Right ventricle myocardium inferior (tissue), 1 donor: ENCODE measurements at places on chromosomes 1 and 21. TPM values are rescaled to one million over a fixed set of nuclear protein-coding genes. Genes with fewer than 3 reads are reported as not detected.

- no peak for DNase-seq
Measured at GRCh38 chr1:9399510-9400424, 107.1 kb downstream of the SPSB1 start.

GRCh38 chr1:213622365-213623063 lies 365.3 kb upstream of the PROX1 start:
- DNase-seq: no peak

DNA sequence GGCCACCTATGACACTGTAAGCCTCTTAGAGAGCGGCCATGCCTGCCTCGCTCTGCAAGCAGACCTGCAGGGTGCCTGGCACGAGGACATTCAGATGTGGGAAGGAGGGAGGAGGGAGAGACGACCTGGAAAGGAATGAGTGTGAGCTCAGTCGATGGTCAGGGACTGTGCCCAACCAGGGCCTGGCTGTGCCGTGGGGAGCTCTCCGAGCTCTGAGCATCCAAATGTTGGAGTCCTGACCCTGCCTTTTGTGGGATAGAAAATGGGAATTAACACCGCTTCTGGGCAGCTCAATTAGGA lies 7.3 kb downstream of the CSTB start:
- peak; percentile 28 for DNase-seq

DNA sequence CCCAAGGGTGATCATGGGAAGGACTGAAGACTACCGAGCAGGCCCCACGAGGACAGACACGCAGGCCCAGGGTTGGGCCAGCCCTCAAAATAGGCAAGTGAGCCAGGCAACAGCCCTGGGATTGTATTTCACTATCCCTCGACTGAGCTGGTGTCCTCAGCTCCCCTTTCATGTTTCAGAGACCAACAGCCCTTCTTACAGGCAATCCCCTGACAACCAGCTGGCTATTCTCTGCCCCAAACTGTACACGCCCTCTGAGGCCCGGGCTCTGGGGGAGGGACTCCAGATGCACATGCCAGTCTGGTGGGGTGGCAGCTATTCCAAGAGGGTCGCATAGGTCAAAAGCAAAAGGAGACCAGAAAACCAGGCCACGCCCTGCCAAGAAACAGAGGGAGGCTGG lies 243.0 kb downstream of the TOMM20 start:
- no peak for DNase-seq

- no peak for DNase-seq
Measured at GRCh38 chr1:247435759-247436147, 19.8 kb downstream of the NLRP3 start.

DNA sequence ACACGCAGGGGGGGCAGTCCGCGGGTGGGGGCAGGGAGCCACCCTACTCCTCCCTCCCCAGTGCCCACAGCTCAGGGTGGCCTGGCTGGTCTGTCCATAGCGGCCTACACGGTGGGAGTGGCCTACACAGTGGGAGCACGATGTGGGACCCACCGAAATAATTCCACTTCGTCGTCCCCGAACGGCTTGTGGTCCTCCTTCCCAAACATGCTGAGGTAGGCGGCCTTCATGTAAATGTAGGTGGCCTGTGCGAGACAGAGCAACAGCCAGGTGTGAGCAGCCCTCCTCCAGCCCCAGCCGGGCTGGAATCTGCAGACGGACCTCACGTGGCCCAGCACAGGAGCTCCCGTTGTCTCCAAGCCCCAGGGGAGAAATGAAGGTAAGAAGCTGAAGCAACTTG lies 34.4 kb downstream of the TTC39A start:
- DNase-seq: no peak

DNA sequence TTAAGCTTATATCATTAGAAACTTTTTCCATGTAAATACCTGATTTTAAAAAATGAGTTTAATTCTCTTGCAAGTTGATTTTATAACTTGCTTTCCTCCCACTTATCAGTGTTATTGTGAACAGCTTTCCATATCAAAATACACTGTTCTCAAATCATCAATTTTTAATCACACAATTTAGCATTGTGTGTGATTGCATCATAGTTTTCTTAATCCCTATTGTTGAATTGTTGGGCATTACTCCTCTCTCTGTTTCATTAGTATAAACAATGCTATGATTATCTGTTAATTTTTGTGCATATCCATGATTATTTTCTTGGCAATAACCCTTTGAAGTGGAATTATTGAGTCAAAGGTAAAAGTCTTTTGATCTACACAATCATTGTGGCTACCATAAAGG lies 48.7 kb downstream of the ROR1 start:
- DNase-seq: no peak

DNA sequence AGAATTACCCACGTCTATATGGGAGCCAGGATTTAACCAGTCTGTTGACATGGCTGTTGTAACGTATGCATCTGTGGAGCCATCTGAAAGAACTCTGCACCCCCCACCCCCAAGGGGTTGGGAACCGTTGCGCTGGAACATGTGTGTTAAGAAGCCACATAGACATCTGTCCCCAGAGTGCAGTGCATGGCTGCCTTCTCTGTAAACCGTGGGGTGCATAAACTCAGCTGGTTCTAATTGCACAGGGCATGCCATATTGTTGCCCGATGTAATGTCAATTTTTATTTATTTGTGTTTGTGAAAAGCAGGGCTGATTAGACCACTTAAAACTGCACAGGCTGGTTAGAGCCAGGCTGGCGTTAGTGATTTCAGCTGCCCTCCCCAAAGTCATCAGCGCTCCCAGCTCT lies 70.1 kb upstream of the ROR1 start:
- no peak for DNase-seq

GRCh38 chr1:103583887-103584286 lies 12.5 kb downstream of the AMY2B start:
- no peak for DNase-seq

- DNase-seq: no peak
Measured at GRCh38 chr1:85065550-85065949, 17.2 kb upstream of the MCOLN3 start.

TNFRSF4 gene
- 1.4 TPM for total RNA-seq

DNA sequence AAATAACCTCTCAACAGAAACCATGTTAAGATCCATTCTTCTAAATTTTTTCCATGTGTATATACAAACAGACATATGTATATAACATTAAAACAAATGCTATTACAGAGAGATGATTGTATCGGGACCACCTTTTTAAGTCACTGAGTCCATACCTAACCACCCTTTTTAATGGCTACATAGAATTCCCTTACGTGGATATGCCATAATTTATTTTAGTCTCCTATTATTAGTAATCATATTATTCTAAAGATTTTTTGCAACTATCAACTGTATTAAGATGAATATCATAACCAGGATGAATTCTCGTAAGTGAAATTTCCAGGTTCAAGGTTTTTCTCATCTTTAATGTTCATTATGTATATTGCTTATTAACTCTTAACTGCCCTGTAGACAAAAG lies 259.7 kb downstream of the HHAT start:
- no peak for DNase-seq

CYP4A22 gene
- total RNA-seq: not detected

DNASE2B gene
- total RNA-seq: not detected

DNA sequence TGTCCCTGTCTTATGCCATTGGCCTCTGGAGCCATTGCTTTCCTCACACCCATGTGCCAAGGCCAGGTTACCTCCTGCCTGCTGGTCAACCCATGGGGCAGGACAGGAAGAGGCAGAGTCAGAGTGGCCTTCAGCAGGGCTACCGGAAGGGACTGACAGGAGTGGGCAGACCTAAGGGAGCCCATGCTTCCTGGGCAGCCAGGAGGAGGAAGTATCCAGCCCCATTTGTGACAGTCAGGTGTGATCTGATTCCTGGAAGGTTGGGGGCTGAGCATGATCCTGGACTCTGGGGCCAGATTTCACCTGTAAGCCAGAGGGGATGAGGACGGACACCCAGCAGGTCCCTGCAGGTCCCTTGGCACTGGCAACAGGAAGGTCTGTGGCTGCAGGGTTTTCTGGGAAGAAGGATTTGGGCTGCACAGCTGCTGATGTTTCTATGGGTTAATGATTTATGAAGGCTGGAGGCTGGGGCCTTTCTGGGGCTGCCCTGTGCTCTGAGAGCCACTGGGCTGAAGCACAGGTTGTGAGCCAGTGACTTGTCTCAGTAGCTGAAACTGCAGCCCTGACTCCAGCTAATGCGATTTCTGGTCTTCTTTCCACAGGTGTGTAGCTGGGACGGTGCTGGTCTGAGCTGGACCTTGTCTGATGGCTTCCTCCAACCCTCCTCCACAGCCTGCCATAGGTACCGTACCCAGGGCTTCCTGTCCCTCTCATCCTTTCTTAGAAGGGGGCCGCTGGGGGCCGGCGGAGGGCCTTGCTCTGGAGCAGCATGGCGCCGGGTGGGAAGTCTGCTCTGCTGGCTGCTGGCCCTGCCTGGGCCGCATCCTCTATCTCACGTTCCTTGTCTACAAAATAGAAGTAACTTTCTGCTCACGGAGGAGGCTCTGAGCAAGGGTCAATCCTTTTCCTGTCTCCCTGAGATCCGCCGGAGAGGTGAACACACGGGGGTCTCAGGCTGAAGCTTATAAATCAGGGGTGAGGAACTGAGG lies 40.7 kb downstream of the ARHGEF10L start:
- peak; percentile 50 for DNase-seq

- no peak for DNase-seq
Measured at GRCh38 chr1:61055110-61055614, 27.2 kb upstream of the NFIA start.

DNA sequence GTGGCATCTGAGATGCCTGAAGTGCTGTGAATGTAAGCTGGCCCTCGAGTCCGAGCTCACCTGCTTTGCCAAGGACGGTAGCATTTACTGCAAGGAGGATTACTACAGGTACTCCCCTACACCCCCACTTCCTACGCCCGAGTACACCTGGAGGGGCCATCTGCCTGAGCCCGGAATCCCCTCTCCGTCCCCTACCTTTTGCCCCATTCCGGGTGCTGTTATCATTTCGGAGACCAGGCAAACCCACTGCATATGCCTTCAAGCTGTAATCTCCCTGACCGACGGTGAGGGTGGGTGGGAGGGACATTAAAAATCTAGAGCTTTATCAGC lies 2.9 kb downstream of the LHX9 start:
- no peak for DNase-seq

TNNT2 gene
- total RNA-seq: 9,445 TPM

- no peak for DNase-seq
Measured at GRCh38 chr21:31397030-31397429, 53.0 kb upstream of the TIAM1 start.

GRCh38 chr1:90512441-90512840 lies 204.7 kb downstream of the BARHL2 start:
- DNase-seq: no peak

DNA sequence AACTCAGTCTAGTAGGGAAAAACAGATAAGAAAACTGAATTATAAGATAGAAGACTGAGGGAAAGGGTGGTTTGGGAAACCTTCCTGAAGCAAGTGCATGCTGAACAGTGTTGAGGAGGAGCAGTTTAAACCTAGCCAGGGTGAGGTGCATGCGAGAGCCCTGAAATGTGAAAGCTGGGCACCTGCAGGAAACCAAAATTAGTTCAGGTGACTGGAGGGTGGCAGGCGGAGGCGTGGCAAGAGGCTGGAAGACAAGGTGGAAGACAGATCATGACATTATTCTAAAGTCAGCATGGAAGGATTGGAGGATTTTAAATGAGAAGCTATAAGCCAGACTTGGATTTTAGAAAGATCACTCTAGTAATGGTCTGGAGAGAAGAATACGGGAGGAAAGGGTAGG lies 75.1 kb downstream of the CACNA1E start:
- no peak for DNase-seq

DNA sequence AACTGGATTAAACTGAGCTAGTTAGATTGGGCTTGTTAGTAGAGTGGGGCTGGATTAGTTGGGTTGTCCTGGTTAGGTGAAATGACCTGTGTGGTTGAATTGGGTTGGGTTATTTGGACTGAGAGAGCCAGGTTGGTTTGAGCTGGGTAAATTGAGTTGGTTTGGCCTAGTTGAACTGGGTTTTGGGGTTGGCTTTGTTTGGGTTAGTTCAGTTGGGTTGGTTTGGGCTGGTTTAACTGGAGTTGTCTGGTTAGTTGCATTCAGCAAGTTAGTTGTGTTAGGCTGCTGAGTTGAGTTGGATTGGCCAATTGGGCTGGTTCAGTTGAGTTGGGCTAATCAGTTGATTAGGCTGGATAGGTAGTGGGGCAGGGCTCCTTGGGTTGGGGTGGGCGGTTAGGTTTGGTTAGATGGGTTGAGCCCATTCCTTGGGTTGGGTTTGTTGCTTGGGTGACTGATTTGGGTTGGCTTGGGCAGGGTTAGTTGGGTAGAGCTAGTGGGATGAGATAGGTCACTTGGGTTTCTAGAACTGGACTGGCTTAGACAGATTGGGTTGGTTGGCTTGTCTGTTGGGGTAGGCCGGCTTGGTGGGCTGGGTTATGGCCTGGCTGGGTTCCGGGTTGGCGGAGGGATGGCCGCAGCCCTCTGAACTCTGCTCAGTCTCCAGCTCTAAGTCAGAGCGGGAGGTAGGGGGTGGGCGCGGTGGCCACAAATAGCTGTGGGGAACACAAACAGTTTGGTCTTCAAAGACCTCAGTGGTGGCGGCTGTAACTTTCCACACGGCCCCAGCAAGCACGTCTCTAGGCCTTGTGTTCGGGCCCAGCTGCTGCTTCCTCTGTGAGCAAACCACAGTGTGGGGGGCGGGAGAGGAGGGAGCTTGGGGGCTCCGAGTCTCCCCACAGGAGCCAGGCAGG lies 67.2 kb upstream of the RUNX3 start:
- DNase-seq: no peak

DNA sequence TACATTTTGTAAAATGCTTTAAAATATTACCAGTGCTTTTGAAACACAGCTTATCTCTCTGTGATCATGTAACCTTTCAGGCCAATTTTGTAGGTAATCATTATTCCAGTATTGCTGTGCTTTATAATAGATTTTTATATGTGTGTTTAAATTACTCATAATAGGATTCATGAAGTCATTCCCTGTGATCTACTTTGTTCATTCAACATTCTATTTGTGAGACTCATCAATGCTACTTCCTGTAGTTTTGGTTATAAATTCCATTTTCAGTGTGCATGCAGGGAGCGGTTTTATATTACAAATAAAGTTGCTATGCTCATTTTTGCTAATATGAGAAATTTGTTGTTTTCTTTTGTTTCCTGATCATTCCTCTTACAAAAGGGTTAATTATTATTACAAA lies 4.1 kb upstream of the OR2M5 start:
- no peak for DNase-seq

- no peak for DNase-seq
Measured at GRCh38 chr1:201269281-201269680, 14.0 kb upstream of the PKP1 start.

GRCh38 chr1:59453297-59453968 lies 156.5 kb downstream of the FGGY start:
- no peak for DNase-seq
